ENCODE measurements at places on chromosomes 2 and 18. TPM values are rescaled to one million over a fixed set of nuclear protein-coding genes. Genes with fewer than 3 reads are reported as not detected.

PTPRN gene
- 0.97 TPM for total RNA-seq

GAL3ST2 gene
- total RNA-seq: not detected

LOXHD1 gene
- total RNA-seq: 0.48 TPM

MMADHC gene
- total RNA-seq: 117 TPM

SS18 gene
- total RNA-seq: 42.4 TPM
